ENCODE measurements at places on chromosomes 2 and 18.

DNA sequence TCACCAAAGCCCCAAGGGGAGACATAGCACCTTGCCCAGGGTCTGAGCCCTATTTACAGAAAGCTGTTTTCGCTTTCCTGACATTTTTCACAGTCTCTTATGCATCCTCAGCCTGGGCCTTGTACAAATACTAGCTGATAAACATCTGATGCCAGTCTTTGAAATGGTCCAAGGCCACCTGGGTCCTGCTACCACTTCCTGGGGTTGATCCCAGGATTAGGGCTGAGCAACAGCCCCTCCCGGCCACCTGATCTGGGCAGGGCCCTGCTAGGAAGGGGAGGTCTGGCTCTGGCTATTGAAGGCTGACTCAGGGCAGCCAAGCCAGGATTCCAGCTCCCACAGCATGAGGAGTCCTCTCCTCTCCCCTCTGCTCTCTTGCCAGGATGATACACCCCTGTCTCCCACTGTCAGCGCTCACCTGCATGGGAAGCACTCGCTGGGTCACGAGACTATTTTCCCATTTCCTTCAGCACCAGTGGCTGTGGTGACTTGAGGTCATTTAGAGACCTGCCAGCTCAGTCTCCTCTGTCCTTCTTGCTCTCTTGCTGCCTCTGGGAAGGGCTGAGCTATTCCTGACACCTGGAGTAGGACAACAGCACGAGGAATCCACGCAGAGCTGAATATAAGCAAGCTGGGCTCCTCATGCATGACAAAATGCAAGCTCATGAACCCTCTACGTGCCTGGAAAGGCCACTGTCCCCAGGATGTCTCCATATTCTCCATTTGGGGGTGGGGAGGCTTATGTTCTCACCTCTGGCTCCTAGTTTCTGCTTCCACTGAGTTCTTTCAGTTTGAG is 53.0 kb upstream of the LGALSL start:
- no peak for DNase-seq

GRCh38 chr2:184425083-184425482 is 173.2 kb upstream of the ZNF804A start:
- DNase-seq, result no peak

DNA sequence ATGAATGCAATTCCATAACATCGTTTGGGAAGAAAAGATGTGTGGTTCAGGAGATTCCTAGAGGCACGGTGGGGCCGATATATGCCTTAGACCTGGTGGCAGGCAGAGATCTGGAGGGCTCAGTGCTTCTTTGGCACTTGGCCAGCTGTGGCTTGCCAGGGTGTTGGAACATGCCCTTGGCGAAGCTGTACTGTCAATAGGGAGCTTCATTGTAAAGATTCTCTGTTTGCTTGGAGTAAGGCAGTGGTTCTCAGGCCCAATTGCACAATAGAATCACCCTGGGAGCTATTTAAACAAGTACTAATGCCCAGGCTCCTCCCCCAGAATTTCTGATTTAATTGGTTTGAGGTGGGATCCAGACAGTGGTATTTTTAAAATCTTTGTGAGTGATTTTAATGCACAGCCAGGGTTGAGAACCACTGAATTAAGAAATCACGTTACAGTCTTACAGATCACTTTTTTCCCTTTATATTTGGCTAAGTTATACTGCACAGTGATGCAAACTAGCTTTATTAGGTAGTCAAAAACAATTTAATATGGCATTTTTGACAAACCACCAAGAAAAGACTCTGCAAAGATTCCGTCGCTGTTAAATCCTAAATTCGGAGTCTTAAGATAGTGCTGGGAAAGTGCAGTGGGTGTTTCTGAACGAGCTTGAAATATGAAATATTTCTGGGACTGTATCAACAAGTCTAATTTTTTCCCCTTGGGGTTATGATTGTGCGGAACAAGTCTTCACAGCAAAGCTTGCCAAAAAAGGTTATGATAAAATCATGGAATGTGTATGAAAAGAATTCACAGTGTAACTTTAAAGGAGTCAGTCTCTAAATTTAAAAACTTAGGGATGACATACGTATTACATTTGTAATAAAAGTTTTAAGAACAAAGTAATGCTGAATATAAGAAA is 78.0 kb downstream of the CRIM1 start:
- no peak for DNase-seq

DNA sequence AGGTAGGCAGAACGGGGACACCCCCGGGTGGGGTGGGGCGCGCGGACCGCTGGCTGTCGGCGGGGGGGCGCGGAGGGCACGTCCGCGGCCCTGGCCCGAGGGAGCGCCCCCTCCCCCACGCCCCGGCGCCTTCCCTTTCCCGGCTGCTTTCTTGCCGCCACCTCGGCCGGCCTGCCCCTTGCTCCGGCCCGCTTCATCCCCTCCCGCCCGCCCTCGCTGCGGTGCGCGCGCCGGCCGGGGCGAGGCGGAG is 443 bp downstream of the VAPA start:
- DNase-seq, result no peak

DNA sequence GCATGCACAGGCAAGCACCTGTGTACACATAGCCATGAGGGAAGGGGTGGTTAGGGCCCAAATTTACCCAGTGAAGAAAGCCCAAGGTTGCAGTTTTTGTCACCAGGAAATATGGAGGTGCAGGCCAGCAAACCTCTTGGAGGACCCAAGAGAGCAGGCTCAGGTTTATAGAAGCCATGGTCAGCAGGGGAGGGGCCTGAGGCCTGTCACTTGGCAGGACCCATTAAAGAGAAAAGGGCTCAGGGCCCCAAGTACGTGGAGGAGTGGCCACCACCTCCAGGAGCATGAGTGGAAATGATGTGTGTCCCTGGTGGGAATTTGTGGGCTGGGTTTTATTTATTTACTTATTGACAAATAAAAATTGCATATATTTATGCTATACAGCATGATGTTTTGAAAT is 192.9 kb downstream of the HAUS1 start:
- DNase-seq, result no peak

DNA sequence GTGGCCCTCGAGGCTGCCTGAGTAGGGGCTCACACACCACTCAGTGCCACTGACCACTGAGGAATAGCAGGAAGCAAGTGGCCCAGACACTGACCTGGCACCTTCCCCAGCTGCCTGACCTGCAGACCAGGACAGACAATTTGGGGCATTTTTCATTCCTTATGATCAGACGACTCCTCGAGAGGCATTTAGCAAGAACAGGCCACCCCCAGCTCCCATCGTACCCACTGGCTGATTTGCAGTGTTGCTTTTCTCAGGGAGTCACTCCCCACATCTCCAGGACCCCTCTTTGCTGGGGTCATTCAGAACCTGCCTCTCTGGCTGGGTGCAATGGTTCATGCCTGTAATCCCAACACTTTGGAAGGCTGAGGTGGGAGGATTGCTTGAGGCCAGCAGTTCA is 185.7 kb downstream of the HAUS1 start:
- DNase-seq, result no peak

- DNase-seq, result no peak
Measured at GRCh38 chr2:20916604-20917286, 93.8 kb upstream of the LDAH start.

DNA sequence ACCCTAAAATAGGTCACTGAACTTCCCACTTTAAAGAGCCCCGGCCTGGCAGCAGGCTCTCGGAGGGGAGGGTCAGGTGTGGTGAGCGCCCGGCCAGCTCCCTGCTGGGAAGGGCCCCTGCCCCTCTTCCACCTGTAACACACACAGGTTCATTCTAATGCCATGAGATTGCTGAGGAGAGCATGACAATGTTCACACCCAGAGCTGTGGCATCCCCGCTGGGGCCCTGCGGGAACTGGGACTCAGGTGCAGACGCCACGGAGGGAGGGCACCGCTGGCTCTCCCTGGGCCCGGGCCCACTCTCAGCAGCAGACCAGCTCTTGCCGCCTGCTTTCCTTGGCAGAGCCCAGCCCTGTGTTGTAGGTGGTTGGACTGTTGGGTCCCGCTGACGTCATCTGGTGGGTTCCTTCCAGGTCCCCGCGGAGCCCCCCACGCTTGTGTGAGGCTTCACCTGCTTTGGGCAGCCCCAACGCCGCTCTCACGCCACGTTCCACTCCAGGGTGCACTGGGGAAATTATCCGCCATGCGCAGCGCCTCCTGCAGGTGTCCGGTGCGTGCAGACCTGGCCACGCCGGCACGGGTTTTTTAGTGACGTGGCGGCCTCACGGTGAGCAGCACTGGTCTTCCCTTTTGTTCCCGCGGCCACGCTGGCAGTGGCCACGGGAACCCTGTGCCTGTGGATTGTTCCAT is 50.4 kb upstream of the KCNG2 start:
- no peak for DNase-seq

All from stimulated activated CD4-positive, alpha-beta T cell treated with anti-CD3 and anti-CD28 coated beads, Interleukin-1b, Interleukin-23, amount 100 ng/mL, for 48 hours (primary cell).